ENCODE measurements at places on chromosomes 2 and 18.

DNA sequence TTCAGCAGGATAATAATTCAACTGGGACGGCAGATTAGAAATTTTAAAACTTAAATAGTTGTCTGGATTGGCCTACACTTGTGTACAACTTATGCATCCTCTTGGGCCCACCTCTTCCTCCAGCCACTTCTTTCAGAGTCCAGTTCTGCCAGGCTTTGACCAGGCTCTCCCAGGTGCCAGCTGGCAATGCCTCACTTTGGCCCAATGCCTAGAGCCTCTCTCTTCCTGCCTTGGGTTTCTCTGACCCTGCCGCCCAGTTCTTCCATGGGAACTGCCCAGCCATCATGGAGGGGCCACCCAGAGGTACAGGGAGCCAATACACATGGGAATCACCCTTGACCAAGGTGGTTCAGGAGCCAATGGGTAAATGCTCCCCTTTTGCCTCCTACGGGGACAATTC lies 135.5 kb downstream of the IRS1 start:
- DNase-seq, result no peak

DNA sequence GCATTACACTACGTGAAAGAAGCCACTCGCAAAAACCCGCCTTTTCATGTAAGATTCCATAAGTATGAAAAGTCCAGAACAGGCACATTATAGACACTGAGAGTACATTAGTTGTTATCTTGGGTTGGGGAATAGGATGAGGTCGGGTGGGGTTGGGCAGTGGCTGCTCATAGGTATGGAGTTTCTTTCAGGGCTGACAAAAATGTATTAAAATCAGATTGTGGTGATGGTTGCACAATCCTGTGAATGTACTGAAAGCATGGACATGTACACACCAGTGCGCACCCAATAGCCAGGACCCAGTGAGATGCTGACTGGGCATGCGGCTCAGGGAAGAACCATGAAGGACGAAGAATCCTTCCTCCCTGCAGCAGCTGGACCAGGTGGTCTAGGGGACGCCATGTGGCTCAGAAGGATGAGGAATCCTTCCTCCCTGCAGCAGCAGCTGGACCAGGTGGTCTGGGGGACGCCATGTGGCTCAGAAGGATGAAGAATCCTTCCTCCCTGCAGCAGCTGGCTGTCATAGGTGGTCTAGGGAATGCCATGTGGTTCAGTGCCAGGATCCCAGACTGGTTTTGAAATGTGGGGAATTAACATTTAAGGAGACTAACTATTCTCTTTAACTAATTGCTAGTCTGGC lies 50.1 kb downstream of the MBP start:
- DNase-seq, result no peak

DNA sequence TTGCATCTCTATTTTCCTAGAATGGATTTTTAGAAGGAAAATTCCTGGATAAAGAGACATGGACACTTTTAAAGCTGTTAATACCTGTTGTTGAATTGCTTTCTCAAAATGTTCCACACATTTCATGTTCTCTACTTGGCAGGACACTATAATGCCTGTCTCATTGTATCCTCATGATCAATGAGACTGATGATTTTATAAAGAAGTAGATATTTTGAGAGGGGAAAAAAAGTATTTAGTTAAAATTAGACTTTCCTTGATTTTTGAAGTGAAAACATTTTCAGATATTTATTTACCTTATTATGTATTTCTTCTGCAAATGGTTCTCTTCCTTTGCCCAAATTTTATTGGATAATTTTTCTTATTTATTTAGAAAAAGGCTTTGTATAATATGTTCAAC lies 242.5 kb downstream of the MYCN start:
- DNase-seq, result no peak

- DNase-seq, result no peak
Observed at GRCh38 chr2:241039416-241039815, 41.0 kb downstream of the SNED1 start.

DNA sequence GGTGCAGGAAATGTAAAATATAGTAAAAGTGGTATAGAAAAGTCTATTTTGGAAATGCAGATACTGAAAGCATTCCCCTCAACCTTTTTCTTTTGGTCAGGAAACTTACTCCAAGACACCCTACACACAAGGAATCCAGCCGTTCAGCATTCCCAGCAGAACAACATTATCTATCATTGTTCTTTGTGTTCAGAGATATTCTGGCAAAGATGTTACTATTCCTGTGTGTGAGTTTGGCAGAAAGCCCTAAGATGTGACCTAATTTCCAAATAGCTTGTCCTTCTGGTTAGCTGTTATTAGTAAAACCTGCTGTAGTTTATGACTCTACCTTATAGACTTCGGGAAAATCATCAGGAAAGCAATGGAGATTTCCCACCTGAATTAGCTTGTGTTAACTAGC lies 78.1 kb upstream of the PELI1 start:
- DNase-seq, result no peak

DNA sequence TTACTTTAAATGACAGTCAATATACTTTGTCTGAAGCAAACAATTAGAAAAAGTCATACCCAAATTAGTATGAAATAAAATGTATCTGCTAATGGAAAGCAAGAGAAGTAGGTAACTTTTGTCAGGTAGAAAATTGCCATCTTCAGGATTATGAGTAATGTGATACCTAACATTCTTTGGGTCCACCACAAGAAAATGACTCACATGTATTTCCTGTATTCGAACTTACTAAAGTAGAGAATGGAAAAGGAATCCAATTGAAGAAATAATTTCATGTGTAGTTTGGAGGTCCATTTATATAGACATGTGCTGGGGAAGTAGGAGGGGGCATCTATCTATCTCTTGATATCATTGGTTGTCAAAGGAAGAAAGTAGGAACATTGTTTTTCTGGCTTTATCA lies 636.2 kb upstream of the CHAC2 start:
- DNase-seq, result no peak

GRCh38 chr18:23188068-23188760 lies 52.9 kb downstream of the CABLES1 start:
- DNase-seq, result no peak

GRCh38 chr2:25521665-25522387 lies 151.6 kb downstream of the DTNB start:
- peak; percentile 49 for DNase-seq

- DNase-seq, result no peak
Observed at GRCh38 chr2:144162652-144163051, 357.3 kb downstream of the ZEB2 start.

DNA sequence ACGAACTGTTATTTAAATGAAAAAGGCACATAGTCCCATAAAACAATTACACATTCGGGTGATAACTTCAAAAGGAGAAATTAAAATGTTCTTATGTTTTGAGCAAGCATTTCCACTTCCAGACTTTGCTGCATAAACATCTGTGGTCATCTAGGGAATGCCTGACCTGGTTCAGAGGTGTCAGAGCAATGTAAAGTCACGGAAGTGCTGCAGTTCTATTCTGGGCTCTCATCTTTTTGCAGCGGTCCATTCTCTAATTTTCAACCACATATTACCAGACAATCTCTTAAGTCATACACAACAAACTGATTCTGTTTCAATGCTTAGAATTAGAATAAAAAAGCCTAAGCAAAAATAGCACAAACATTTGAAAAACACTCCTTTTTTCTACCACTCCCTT lies 22.0 kb upstream of the PTH2R start:
- no peak for DNase-seq

DNA sequence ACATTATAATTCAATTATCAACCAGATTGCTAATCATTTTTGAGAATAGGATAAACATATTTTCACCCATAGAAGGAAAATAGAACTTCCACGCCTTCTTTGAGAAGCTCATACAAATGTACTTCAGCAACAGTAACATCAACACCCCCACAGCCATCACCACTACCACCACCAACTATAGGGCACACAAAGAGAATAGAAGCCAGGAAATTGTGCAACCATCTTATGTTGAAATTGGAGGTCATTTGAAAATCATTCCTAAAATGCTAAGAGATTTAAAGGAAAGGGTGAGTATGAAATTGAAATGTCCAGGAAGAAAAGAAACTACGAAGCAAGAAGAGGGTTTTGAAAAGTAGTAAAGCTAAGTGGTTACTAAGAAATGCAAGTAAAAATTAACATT lies 563.4 kb downstream of the ZNF804A start:
- no peak for DNase-seq

- no peak for DNase-seq
Observed at GRCh38 chr18:6327895-6328620, 86.7 kb downstream of the L3MBTL4 start.

DNA sequence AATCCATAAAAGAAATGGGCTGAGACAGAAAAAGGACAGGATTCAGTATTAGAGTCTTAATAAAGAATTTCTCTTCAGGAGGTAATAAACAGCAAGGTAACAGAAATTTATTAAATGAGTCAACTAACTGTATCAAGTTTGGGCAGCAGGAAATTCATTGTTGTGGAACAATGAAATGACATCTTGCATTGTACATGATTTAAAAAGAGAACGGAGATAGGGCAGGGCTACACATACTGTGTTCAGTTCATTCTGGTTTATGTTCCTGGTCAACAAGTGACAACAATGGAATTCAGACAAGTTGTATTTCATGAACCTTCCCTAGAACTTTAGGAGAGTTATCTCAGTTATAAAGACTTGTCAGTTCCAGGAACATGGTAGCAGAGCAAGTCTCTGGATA lies 961.3 kb downstream of the SOCS6 start:
- no peak for DNase-seq

- DNase-seq, result no peak
Observed at GRCh38 chr2:38194751-38195150, 118.8 kb upstream of the CYP1B1 start.

DNA sequence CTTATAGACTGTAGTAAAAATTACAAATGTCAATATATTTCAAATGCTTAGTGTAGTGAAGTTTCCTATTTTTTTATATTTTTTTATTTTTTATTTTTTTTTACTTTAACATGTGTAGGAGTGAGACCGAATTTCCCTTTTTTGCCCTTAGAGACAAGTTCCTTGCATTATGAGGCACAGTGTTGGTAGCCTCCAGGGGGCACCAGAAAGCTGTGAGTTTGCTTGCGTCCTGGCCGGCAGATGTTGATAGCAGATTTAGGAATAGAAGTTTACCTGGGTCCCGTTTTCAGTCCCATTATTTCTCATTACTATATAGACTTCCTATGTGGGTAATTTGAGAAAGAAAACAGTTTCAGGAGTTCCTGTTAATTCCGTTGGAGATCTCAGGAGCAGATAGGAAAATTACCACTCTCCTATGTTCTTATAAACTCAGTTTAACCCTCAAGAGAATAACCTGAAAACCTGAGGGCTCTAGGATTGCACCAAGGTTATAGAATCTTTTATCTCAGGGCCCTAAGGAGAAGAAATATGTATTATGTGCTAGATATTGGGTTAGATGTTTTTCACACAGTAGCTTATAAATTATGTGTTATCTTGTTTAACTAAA lies 157.5 kb upstream of the SESTD1 start:
- DNase-seq, result peak; percentile 25

DNA sequence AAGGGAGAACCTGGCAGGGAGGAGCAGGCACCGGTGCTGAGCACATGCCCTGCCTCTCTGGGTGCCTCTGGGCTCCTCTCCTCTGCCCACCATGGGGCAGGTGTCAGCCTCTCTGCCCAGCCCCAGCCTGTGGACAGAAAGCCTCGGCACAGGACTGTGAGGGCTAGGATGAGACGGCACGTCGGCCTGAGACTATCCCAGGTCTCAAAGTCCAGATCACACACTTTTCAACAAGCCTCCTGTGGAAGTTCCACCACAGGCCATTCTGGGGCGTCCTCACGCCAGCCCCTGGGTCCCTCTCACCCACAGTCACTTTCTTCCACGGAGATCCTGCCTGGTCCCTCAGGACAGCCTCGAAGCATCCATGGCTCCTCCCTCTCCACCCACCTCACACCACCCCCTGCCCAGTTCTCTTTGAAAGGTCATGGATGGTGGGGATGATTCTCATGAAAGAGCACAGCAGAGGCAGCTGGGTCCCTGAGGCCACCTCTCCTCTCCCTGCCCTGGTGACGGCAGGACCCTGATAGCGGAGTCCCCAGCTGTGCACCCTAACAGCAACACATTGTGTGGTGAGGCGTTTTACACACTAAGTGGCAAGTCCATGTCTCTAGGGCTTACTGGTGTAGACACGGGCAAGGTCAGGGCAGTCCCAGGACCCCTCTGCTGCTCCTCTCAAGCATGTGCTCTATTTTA lies 569.4 kb upstream of the SALL3 start:
- no peak for DNase-seq

- no peak for DNase-seq
Observed at GRCh38 chr2:20634507-20635112, 16.3 kb downstream of the HS1BP3 start.

DNA sequence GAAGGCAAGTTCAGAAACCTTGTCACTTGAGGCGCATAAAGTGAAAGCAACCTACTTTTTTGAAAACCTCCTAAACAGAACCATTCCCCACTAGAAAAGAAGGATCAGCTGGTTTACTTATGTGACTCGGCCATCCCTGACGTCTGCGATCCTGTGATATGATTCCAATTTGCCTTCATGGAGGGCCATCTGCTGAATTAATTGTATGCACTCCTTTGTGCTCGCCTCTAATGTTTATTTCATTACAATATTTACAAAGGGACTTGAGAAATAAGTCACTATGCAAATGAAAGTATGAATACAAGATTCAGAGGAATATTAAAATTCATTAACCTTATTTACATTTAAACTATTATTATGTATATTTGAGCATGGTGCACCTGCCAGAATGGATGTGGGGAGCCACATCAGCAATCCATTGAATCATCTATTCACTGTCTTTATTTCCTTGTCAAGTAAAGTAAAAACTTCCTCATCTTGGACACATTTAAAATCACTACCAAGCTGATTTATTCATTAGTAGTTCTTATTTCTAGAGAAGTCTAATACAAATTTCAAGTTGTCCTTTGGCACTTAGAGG lies 96.5 kb downstream of the RBM43 start:
- DNase-seq, result no peak

GRCh38 chr2:49335546-49335945 lies 181.2 kb upstream of the FSHR start:
- DNase-seq, result no peak

DNA sequence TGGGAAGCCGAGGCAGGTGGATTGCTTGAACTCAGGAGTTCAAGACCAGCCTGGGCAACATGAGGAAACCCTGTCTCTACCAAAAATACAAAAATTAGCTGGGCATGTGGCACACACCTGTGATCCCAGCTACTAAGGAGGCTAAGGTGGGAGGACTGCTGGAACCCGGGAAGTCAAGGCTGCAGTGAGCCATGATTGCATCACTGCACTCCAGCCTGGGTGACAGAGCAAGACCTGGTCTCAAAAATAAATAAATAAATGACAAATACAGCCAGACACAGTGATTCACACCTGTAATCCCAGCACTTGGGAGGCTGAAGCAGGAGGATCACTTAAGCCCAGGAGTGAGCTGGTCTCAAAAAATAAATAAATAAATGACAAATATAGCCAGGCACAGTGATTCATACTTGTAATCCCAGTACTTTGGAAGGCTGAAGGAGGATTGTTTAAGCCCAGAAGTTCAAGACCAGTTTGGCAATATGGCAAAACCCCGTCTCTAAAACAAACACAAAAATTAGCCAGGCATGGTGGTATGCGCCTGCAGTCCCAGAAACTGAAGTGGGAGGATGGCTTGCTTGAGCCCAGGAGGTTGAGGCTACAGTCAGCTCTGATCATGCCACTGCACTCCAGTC lies 6.2 kb downstream of the KANSL3 start:
- DNase-seq, result no peak

- no peak for DNase-seq
Observed at GRCh38 chr2:134690629-134691215, 28.1 kb downstream of the TMEM163 start.

GRCh38 chr2:180776921-180777320 lies 203.5 kb upstream of the UBE2E3 start:
- no peak for DNase-seq

GRCh38 chr2:189082376-189082975 lies 97.1 kb downstream of the COL5A2 start:
- DNase-seq, result no peak

GRCh38 chr2:235142601-235143000 lies 190.8 kb downstream of the SH3BP4 start:
- DNase-seq, result no peak

Data from GDM1 (cell line).